ENCODE measurements at places on chromosomes 5 and 9.

- DNase-seq = no peak
These were observed 19.7 kb upstream of the ASTN2 start for GRCh38 chr9:117434566-117434965.

DNA sequence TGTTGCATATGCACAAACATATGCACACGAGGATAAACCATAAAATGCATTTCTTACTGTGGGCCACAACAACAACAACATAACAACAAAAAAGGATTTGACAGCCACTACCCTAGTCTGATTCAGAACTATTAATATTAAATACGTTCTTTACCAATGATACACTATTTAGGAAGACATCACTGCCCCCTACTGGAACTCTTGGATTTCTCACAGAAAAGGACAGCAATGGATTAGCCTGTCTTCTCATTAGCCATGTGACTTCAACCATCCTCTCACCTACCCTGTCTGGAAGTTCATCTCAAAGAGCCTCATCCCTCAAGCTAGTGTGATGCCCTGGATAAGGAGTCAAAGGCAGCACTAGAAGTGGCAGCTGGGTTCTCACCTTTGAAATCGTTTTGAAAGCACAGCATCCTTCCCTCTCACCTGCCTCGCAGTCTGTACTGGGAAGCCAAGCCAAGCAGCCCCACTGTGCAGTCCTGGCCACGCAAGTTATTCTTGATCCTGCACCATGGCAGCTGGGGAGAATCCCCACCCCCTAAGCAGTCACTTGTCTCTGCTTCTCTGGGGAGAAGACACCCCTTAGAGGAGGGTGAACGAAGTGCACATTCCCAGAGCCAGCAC, 64.6 kb downstream of the SH3TC2 start:
- DNase-seq = peak; percentile 22

DNA sequence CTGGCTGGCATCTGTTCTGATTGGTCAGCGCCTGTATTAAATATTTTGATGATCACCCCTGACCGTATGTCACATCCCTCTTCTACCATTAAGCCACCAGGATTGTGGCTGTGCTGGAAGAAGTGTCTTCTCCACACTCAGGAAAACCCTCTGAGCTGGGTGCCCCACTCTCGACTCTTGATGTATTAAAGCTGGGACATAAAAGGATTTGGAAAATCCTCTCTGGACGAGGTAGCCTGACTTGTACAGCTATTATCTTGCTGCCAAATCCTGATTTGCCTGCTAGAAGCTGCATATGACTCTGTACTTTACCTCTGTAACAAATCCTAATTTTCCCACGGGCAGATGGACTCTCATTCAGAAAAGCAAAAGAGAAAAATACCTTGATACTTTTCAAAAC, 161.0 kb downstream of the SLC28A3 start:
- no peak for DNase-seq

- no peak for DNase-seq
These were observed 22.3 kb downstream of the CAAP1 start for GRCh38 chr9:26870292-26870691.

DNA sequence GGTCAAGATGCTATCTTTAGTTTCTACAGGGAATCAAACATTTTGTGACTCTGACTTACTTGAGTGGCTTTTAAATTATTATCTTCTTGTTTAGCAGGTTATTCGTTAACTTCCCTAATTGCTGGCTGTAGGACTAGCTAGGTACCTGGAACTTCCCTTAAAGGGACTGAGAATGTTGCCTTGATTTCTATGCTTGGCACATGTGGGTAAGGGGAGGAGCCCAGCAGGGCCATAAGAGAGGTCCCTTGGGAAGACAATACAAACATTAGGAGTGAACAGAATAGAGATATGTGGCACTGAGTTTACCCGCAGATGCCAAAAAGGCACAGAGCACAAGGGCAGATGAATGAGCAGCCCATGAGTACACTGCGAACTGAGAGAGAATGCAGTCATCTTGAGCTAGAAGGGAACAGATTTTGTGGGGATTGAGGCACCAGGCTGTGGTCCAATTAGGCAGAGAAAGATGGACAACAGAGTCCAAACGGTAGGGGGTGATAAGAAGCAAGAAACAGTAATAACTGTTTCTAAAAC, 9.8 kb downstream of the CKMT2 start:
- peak; percentile 44 for DNase-seq

DNA sequence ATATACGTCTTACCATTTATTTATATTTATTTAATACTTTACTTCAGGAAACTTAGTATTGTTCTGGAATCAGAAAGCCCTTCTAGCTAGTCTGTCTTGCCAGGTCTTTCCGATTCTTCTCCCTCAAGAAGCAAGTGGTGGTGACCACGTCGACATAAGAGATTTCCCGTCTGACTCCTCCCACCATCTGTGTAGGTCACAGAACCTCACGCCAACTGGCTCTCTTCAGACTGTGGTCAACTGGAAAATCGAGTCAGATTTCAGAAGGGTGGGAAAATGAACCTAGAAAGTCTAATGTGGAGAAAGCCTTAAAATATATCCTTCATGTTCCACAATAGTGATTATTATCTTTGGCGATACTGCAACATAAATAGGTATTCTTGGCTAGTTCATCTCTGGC, 17.3 kb downstream of the THBS4 start:
- no peak for DNase-seq

DNA sequence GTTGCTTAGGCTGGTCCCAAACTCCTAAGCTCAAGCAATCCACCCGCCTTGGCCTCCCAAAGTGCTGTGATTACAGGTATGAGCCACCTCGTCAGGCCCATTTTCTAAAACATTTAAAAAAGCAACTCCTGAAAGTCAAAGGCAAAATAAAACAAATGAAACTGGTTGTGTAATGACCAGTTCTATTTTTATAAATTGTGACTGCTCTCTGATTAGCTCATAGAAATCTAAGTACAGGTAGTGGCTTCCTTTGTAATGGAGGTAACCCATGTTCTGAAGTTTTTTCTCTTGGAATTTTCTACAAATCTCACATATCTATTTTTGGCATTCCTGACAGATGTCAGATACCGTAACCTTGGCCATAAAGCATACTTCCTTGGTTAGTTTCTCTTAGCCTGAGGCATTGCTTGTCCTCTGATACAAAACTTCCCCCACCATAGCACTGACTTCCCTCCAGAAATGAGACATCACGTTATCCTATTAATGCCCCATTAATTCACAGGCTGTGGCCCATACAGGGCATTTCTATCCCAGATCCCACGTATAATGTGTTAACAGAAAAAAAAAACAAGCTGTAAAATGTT, 14.1 kb upstream of the AK3 start:
- no peak for DNase-seq

DNA sequence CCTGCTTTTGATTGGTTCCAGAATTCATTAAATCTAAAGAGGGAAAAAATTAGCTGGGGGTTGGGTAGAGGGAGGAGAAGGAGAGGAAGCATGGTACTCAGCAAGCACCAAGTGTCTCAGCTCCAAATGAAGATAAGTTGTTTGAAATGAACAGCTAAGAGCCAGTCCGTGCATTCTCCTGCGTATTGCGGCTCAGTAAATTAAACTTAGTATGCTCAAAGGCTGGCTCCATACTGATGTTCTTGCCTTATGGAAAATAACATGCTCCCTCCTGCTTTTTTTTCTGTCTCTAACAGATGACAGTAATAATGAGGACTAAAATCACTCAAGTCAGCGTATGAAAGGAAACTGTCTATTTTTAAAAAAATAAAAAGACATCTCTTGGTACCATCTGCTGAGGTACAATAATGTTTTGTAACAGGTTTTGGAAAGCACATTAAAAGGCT, 161.0 kb downstream of the SPATA31D1 start:
- no peak for DNase-seq

GRCh38 chr5:115977988-115978387, 15.7 kb downstream of the LVRN start:
- no peak for DNase-seq

DNA sequence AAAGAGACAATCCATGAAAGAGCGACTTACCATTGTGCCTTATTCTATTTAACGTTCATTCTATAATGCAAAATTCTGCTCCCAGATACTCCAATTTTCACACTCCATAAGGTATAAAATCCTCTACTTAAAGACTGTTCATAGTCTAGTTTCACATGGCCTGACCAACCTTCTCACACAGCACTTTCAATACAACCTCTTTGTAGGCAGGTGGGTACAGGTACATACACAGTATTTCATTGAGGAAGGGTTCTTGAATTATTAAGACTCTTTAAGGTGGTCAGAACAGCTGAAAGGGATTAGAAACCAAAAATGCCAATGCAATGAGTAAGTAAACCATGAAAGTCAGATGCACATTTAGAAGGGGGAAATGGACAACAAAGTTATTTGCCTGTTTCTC, 352.0 kb downstream of the PARP8 start:
- DNase-seq = no peak

DNA sequence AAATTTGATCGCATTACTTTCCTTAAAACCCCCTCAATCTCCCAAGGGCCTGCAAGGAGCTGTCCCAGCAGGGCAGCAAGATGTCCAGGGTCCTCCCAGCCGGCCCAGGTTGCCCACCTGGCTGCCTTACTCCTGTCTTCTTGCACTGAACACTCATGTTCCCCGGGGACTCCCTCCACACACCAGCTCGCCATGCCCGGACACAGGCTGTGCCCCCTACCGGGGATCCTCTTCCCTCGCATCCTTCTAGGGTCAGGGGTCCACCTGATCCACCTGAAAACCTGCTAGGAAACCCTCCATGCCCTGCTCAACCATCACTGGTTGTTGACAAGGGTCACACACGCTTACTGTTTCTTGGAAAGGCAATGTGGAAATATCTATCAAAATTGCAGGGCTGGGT, 172.0 kb upstream of the MSX2 start:
- no peak for DNase-seq

GRCh38 chr5:56329652-56330051, 96.5 kb upstream of the ANKRD55 start:
- no peak for DNase-seq

- no peak for DNase-seq
These were observed 11.1 kb upstream of the ARAP3 start for GRCh38 chr5:141692919-141693725.

GRCh38 chr5:30804739-30805505, 388.6 kb upstream of the CDH6 start:
- DNase-seq = no peak

DNA sequence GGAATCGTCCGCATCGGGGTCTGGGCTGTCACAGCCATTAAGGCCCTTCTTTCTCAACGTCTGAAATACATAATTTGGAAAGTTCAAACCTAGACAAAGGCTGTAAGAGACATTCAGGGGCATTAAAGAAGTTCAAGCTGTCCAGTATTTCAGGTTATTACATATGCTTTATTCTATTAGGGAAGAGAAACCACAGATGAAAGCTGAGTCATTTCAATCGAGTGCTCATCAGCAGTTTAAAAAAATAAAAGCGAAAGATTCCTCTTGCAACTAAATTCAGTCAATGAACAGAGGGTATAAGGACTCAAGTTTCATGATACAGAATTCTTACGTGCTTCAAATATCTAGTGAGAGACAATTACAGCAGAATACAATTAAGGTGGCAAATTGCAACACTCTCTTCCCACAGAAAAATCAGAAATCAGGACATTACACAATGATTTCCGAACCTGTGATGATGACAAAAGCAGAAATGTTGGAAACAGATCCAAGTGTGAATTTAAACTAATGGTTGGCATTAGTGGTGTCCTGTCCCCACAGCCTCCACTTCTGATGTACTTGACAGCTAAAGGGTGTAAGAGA, 121.6 kb downstream of the MEF2C start:
- no peak for DNase-seq

GRCh38 chr9:134807716-134808446, 72.7 kb upstream of the FCN2 start:
- DNase-seq = no peak

DNA sequence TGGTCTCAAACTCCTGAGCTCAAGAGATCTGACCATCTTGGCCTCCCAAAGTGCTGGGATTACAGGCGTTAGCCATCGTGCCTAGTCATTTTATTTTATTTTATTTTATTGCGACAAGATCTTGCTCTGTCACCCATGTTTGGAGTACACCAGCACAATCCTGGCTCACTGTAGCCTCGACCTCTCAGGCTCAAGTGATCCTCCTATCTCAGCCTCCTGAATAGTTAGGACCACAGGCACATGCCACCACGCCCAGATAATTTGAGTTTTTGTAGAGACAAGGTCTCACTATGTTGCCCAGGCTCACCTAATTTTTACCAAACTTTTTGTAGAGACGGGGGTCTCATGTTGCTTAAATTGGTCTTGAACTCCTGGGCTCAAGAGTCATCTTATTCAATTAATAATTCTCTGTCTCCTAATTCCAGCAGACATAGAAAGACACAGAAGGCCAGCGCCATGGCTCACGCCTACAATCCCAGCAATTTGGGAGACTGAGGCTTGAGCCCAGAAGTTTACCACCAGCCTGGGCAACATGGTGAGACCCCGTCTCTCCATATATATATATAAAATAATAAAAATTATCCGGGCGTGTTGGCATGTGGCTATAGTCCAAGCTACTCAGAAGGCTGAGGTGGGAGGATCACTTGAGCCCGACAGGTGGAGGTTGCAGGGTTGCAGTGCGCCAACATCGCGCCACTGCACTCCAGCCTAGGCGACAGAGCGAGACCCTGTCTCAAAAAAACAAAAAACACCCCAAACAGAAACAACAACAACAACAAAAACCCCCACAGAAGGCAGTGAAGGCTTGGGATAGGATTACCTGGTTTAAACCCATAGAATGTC, 1.0 kb upstream of the UBAP1 start:
- no peak for DNase-seq

- no peak for DNase-seq
These were observed 33.3 kb upstream of the SH3PXD2B start for GRCh38 chr5:172487671-172488070.

DNA sequence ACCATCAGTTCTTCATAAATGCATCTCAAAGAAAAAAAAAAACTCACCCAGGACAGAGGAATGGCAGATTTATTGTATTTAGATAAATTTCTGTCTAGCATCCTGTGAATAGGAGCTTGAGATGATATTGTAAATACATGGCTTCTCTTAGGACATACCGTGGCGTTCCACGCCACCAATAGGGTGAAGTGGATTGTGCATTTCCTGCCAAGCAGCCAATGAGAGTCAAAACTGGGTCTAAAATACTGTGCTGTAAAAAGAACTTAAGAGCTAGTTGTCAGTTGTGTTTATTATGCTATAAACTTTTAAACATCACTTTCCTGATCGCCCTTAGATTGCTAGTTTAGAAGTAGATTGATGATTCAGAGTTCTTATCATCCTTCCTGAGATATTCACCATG, 20.9 kb upstream of the TRPM6 start:
- no peak for DNase-seq

GRCh38 chr9:136848393-136849037, 694 bp upstream of the PHPT1 start:
- peak; percentile 62 for DNase-seq

DNA sequence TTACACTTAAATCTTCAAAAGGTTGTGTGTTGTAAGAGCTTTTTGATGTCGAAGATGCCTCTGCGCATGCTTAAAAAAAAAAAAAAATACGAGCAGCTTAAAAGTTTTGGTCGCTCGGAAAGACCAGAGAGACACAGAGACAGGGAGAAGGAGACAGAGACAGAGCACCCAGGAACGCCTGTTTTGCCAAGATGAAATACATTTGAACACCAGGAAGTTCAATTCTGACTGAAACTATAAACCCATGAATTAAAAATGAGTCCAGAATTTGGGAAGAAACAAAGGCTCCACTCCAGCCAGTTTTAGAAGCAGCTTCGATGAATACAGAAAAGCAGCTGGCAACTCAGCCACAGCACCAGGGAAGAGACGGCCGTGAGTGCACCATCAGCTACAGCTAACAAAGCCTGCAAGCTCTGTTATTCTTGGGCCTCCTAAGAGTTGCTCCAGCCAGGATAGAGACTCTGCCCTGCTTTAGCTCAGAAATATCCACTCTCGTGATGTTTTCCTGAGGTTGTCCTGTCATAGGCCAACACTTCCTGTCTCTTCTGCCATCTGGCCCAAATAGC, 2.5 kb upstream of the ZNF474 start:
- no peak for DNase-seq
